Bone marrow (tissue), 2 donors: ENCODE measurements at places on chromosomes 3 and 15.

DNA sequence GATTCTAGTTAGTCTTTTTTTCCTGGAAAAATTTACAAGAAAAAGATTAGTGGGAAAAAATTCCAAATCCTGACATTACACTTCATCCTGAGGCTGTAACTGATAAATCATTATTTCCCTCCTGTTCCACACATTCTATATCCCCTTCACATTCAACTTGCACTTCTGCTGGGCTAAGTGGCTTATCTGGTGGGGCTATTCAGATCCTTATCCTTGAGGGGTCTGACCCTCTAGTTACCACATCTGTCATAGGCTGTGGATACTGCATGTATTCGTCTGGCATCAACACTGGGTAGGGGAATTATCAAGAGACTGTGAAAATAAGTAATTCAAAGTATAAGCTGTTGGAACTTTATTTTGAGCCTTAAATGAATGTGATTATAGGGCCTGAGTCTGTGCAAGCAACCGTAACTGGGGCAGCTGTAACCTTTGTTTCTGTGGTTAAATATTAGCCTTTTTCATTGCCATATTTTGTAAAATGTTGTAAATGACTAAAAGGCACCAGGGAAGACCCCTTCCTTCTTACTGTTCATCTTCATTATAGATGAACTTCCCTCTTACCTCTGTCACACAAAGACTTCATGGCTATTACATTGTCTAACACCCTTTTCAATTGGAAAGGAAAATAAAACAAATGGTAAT, 28.0 kb upstream of the TEX9 start:
- no peak for DNase-seq

DNA sequence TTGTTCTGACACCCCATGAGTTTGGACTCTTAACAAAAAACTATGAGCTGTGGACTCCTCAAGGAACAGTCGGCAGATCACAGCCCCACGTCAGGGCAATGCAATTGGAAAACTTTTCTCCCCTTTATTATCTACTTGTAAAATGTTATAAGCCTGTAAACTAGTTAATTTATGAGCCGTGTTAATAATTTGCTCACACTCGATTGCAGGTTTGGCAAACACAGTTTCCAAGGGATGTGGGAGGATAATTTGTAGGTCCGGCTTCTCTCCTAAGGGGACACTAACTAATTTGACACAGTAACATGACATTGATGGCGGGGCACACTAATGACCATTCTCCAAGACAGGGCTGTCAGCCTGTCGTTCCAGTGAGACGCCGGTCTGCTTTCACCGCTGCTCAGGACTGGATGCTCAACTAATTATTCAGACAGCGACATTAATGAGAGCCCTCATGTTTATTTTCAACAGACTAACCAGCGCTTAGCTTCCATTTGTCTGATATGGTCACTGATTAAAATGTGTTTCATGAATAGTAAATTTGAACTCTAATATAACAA, 222.1 kb downstream of the FOXP1 start:
- no peak for DNase-seq

GRCh38 chr3:54853573-54854404, 74.1 kb downstream of the LRTM1 start:
- DNase-seq = peak; percentile 19

GRCh38 chr3:46422617-46423016, 15.6 kb downstream of the CCRL2 start:
- no peak for DNase-seq

GRCh38 chr15:98147415-98147814, 186.9 kb downstream of the ARRDC4 start:
- DNase-seq = no peak

DNA sequence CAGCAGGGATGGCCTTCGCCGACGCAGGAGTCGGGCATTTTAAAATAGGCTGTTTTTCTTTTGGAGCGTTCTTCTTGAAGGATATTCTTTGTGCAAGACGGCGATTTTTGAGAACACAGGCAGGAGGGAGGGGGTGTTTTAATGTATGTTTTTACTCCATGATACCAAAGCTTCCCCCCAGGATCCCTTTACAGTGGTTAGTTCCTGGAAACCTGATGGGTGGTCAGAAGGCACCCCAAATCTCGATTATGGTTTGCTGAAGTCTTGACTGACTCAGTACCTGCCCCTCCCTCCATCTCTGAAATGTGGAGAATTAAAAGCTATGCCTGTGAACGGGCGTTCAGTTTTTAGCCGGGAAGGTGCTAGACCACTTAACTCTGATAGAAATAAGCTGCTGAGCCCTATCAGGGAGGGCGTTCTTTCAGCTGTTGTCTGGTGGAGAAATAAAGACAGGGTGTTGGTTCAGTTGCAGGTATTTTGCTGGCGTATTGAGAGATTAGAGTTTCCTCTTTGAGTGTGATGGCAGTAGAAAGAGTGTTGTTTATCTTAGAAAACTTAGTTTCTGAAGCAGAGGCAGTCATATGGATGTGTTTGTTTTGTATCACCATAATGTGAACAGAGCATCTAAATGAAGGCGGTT, 3.4 kb downstream of the IGF1R start:
- DNase-seq = no peak

DNA sequence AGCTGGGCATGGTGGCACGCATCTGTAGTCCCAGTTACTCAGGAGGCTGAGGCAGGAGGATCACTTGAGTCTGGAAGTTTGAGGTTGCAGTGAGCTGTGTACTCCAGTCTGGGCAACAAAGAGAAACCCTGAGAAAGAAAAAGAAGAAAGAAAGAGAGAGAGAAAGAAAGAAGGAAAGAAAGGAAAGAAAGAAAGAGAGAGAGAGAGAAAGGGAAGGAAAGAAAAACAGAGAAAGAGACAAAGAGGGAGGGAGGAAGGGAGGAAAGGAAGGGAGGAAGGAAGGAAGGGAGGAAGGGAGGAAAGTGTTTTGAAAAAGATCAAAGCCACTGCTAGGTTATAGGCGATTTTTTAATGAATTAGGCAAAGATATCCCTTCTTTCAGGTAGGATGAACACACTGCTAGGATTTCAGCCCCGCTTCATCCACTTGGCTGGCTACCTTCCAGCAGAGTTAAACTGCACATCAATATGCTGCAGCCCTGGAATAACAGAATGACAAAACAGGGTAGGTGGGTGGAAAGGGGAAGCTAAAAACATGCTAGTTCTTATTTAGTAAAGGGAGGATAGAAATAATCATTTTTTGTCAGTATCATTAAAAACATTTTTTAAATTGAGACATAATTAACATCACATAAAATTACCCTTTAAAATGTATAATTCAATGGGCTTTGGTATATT, 12.8 kb upstream of the PPARG start:
- no peak for DNase-seq

- DNase-seq = no peak
These were observed 11.2 kb upstream of the VEPH1 start for GRCh38 chr3:157514371-157514895.

DNA sequence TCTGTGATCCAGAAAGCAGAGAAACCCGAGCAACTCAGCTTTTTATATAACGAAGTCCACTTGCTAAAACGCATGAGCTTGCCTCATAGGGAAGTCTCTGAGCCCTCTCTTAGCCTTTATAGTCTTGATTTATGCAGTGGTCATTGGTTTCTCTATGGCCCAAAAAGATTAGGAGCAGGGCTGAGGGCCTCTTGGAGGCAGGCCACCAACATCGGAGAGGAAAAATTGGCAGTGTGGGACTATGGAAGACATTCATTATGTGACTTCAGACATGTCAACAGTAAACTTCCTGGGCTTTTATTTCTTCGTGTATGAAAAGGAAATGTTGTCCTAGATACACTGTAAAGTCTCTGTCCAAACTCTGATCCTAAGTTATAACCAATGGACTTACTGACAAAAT, 13.5 kb downstream of the RAB8B start:
- no peak for DNase-seq

GRCh38 chr3:194443901-194444300, 42.9 kb downstream of the ATP13A3 start:
- DNase-seq = no peak

DNA sequence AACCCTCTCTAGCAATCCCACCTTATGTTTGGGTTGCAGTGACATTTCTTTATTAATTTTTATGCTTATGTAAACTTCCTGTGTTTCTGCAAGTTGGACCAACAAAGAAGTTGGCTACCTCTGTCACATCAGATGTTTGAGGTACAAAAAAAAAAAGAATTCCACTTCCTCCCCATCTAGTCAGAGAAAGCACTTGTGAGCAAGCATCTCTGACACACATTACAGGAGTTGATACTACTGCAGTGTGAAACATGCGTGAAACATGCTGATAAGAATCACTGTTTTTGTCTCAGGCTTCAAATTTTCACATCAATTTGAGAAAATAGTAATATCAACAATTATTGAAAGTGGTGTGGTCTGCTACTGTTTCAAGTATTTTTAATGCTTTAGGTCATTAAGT, 1.3 kb downstream of the SCAANT1 start:
- DNase-seq = no peak
